Activated naive CD8-positive, alpha-beta T cell treated with anti-CD3 and anti-CD28 coated beads, Interleukin-2, amount 50 U/mL, for 16 hours (primary cell): ENCODE measurements at places on chromosomes 5 and 9.

- no peak for DNase-seq
Observed at GRCh38 chr9:95055851-95056551, 261.5 kb downstream of the FANCC start.

DNA sequence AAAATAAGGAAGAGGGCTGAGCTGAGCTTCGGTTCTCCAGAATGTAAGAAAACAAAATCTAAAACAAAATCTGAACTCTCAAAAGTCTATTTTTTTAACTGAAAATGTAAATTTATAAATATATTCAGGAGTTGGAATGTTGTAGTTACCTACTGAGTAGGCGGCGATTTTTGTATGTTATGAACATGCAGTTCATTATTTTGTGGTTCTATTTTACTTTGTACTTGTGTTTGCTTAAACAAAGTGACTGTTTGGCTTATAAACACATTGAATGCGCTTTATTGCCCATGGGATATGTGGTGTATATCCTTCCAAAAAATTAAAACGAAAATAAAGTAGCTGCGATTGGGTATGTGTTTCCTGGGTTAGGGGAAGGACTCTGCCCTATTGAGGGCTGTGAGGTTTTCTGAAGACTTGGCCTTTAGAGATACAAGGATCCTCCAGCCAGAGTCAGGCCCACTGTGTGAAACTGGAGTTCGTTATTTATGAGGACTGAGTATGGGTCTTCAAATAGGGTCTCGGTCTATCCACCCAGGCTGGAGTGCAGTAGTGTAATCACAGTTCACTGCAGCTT lies 3.8 kb downstream of the EGR1 start:
- no peak for DNase-seq

- DNase-seq: no peak
Observed at GRCh38 chr9:113738496-113738892, 137.6 kb upstream of the ZNF618 start.

DNA sequence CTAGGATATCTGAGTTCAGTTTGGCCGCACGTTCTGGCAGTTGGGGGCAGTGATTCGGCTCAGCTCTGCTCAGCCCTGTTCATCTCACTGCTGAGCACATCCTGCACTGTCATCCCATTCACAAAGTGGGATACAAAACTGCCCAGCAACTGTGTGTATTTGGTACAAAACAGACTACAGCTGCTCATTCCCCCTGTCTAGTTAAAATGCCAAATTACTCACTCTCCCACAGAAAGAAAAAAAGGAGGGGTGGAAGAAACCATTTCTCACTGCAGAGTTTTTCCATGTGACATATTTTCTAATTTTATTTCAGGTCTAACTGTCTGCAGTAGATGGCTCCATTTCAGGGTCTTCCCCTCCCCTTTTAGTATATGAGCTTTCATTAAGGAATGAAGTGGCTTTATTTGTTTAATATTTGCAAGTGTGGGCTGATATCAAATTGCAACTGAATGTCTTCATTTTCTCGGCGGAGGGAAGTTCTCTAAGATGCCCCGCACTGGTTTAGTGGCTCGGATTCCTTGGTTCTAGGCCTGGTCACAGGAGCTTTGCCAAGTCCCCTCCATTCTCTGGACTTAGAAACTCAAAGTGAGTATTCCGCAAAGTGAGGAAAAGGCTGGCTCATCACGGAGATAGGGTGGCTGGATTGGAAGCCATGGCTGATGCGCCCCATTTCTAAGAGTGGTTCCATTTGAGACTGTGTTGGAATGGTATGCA lies 14.7 kb downstream of the COL15A1 start:
- DNase-seq: no peak

DNA sequence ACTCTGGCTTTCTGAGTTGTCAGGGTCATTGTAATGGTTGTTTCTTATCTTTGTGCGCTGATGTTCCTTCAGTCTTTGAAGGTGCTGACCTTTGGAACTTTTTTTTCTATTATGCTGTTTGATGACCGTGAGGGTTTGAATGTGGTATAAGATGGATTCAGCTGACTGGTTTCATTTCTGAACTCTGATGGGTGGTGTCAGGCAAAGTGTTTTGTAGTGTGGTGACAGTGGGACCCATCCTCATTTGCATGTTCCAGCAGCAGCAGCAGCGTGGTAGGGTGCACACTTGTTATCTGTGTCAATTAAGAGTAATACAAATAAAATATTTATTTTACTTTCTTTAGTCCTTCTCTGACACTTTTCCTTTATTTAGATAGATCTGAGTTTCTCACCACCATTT lies 227.7 kb upstream of the PRR16 start:
- DNase-seq: no peak

- no peak for DNase-seq
Observed at GRCh38 chr5:39648085-39648847, 223.5 kb upstream of the DAB2 start.

DNA sequence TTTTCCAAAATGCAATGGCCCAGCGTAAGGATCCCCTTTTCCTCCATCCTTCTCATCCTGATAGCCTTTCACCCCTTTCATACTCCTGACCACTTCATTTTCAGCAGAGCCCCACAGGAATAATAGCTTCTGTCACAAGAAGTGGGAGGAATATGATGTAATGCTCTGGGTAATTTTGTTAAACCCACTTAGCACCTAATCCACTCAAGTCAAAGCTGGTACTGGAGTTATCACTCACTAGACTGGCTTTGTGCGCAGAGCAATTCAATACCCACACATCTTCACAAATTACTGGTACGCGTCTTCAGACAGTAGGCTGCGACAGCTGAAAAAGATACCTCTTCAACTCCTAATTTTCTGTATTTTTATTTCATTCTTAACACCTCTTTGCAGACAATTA lies 2232.8 kb upstream of the WWC1 start:
- DNase-seq: no peak

- no peak for DNase-seq
Observed at GRCh38 chr9:87792831-87793288, 66.9 kb downstream of the CTSL start.

GRCh38 chr5:64612344-64612961 lies 77.8 kb upstream of the SHISAL2B start:
- DNase-seq: no peak

DNA sequence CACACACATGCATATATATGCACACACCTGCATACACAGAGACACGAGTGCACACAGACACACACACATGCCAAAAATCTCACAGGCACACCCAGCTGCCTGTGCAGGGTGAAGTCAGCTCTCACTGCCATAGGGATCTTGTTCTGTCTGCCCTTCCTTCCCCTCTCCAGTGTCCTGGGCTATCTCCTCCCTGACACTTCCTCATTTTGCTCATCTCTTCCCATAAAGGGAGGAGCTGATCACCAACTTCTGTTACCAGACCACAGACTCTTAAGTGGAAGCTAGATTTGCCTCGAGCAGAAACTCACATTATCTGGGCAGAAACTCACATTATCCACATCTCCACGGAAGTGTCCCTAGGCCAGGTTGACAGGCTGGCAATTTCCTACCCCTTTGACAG lies 28.7 kb downstream of the LCP2 start:
- no peak for DNase-seq

- DNase-seq: no peak
Observed at GRCh38 chr9:17744786-17745185, 165.9 kb downstream of the SH3GL2 start.

- DNase-seq: no peak
Observed at GRCh38 chr5:9713959-9714586, 83.9 kb upstream of the TAS2R1 start.

GRCh38 chr9:36939655-36940499 lies 94.2 kb downstream of the PAX5 start:
- no peak for DNase-seq

DNA sequence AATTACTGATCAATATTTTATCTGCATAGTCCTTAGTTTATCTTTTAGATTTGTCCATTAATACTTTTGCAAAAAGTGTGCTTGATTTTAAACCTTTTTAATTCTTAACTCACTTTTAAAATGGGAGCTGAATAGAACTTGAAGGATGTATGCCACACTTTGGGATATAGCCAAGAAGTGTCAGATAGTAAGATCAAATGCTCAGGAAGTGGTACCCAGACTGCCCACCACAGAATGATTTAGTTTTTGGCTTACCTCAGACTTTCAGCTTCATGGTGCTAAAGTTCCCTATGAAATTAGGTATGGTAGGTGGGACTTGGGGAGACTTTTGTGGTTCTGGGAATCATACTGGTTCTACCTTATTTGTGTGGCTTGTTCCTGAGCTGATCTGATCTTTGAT lies 14.7 kb downstream of the FOCAD start:
- no peak for DNase-seq

DNA sequence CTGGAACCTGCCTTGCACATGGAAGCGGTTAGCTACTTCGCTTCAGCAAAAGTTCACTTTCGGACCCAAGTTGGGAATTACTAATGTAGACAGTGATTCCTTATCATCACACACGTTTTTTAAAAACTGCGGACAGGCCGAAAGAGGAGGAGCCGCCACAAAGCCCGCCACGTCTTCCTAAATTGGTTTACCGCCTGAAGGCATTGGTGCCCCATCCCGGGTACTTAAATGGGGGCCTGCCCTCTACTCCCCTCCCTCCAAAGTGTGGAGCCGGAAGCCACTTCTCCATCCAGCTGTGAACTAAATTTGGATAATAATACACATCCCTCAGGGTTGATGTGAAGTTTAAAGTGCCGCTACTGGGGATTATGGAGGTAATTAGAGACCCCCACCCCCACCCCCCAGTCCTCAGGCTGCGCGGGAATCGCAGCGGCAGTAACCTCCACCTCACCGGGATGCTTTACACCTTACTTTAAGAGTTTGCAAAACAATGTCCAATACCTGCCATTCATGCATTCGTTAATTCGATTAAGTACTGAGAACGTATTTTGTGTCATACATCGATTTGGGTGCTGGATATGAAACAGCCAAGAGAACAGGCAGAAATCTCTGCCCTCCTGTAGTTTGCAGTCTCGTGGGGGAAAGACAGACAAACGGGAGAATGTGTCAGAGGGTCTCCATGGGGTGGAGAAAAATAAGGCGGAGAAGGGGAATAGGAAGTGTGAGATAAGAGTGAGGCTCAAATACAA lies 937 bp upstream of the MACROH2A1 start:
- no peak for DNase-seq

DNA sequence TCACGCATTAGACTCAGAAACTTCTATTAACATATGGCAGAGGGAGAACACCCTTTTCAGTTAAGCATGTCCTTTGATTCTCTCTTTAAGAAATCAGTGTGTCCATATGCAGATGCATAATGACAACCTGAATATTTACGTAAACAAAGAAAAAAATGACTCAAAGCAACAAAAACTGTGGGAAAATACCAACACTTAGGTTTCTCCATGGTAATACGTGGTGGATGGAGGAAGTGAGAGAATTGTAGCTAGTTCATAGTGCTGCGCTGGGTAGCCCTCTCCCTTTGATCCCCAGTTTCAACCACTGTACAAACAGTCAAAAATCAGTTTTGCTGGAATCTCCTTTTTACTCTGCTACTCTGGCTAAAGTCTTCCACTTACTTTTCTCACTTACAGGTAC lies 2.0 kb upstream of the MAP3K1 start:
- DNase-seq: no peak

DNA sequence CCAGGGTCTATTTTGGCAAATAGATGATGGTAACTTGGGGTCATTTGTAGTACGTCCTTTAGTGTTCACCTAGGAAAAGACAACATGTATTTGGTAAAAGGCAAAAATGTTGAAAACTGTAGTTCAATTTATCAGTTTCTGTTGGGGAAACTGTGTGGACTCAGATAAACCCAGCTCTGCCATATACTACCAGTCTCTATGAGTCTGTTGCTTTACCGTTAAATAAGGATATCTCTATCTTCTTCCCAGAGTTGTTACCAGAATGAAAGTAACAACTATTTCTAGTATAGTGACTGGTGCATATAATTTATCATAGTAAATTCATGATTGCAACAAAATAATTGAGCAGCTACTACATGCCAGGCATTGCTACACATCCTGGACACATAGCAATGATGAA lies 3.8 kb upstream of the IQGAP2 start:
- DNase-seq: no peak
